ENCODE measurements at places on chromosomes 2 and 18.

GRCh38 chr2:163011000-163011399 lies 172.4 kb upstream of the KCNH7 start:
- DNase-seq = no peak

DNA sequence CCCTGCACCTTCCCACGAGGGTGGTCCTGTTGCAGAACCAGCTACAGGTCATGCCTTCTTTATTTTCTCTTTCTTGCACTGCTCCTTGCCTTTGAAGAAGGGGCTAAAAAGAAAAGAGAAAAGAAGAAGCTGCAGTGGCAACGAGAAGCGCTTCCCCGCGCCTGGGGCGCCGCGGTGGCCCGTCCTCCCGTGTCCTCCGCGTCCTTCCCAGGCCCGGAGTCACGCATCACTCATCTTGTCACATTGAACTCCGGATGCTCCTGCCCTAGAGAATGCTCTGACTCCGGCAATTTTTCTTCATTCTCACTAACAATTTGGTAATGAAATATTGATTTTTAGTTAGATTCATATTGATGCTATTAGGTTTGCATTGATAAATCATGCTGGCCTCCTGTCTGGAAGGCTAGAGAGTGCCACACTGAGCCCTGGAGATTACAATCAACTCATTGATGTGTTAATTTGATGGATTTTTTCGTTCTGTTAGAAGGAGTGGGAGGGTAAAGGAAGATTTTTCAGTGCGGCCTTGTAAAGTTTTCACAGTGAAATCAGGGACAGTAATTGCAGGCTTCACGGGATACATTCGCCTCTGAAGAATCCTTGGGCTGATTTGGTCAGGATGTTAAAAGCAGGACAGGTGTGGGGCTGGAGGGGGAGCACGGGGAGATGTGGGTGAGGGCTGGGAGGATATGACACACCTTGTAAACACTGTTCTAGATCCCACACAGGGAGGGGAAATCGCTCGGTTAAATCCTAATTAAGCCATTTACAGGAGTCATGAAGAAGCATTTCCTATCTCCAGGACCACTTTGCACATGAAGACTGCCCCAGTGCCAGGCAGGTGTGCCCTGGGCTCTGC lies 349.3 kb downstream of the ZNF516 start:
- DNase-seq = no peak

DNA sequence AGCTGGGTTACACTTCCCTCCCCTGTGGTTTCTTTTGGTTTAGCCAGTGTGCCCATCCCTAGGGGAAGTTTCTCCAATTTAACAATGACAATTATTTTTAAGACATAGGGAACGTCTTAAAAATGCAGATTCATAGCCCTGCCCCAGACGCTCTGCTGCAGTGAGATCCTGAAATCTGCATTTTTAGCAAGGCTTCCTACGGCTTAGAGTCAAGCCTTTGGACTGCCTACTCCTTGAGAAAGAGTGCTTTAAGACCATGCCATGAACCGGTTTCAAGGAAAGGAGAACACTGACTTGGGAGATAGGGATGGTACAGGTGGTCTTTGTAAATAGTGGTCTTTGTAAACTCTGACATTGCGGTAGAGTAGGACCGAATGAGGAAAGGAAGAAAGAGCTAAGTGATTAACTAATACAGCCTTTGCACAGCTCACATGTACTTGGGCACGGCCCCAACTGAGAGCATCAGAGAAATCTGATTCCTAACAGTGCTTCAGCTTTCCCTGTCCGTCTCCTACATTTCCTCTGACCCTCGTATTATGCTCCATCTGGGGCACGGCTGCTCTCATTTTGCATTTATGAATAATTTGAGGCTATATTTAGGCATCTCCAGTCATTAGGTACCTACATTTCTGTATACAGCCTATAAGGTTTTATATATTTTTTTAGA lies 217.6 kb upstream of the TANK start:
- DNase-seq = no peak

DNA sequence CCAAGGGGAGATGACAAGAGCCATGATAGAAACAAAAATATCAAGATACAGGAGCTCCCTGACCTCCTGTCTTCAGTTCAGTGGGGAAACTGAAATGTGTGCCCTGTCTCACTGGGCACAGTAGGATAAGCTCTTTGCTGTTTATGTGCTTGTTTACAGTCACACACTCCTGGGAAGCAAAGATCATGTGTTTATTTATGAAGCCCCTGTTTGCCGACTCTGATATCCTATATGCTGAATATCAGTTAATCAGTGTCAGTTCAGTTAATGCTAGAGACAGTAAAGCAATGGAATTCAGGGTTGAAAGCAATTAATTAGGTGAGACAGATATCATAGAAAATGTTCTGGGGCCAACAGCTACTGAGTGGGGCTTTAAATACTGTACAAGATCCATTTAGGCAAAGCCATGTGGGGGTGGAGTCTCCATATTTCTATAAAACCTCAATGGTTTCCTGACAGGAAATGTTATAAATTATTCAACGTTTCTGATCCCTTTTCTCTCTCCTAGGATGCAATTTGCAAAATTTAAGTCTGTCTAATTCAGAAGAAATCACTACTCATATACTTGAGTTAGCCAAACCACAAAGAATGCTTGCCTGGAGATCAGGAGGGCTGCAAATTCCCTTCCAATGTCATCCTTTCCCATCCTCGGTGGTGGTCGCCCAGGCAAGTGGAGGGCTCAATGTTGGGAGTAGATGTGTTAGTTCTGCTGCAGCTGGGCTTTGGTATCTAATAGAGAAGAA lies 551.3 kb downstream of the CMPK2 start:
- no peak for DNase-seq

DNA sequence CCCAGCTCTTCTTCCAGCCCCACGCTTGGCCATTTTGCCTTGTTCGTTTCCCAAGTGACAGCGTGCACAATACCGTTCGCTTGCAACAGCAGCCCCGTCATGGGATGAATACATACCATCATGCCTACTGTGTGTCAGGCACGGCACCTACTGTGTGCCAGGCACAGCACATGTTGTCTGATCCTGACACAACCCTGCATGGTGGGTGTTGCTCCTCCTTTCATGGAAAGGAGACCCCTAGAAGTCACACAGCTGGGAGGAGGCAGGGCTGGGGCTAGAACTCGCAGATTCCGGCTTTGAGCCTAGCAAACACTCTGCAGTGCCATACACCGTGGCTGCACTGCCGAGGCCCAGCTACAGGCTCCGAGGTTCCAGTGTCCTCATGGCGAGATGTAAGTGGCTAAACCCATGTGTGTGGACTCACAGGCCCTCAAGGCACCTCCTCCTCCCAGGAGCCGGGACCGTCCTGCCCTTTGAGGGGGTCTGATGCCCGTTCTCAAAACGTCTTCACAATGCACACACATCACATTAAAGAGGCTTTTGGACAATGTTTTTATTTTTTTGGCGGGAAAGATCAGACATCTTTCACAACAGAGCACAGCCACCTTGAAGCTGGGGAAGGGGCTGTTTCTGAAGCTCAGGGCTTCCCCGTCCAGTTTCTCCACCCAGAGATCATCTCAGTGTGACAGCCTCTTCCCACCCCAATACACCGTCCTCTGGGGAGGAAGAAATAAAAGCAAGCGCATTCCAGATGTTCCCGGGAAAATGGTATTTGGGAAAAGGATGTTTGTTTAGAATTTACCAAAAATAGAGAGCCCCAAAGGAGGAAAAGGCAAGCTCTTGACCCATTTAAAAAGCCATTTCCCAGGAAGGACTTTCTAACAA lies 64.9 kb downstream of the HS1BP3 start:
- no peak for DNase-seq

- DNase-seq = no peak
Measured at GRCh38 chr2:10258326-10258725, 44.4 kb upstream of the HPCAL1 start.

- DNase-seq = no peak
Measured at GRCh38 chr2:128162266-128162665, 71.3 kb downstream of the UGGT1 start.

GRCh38 chr2:129087133-129087813 lies 768.6 kb upstream of the HS6ST1 start:
- DNase-seq = no peak

GRCh38 chr2:167945660-167946368 lies 301.6 kb downstream of the STK39 start:
- DNase-seq = no peak

- DNase-seq = no peak
Measured at GRCh38 chr2:223526106-223526505, 76.1 kb downstream of the SCG2 start.

DNA sequence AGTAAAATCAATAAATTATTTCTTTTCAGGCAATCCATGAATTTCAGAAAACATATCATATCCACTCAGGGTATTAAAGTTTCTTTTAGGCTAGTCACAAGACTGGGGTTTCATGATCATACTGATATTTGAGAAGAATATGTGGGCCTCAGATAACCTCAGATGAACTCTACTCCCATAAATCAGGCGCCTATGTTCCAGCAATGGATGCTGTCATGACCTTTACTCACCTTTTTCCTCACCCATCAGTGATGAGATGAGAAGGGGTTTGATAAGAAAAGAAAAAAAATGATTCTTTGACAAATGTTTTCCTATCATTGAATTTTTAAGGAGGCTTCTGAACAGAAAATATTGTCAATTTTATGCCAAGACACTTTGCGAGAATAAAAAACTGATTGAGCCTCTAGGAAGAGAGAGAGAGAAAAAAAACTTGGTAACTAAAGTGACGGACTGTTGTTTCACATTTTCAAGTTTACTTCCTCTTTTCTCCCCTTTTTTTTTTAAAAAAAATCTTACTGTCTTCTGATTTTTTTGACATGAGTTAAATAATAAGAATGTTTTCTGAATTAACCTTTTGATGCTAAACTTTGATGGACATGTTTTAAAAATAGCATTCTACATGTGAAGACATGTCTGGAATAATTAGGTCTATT lies 309.1 kb upstream of the MAP2 start:
- no peak for DNase-seq

DNA sequence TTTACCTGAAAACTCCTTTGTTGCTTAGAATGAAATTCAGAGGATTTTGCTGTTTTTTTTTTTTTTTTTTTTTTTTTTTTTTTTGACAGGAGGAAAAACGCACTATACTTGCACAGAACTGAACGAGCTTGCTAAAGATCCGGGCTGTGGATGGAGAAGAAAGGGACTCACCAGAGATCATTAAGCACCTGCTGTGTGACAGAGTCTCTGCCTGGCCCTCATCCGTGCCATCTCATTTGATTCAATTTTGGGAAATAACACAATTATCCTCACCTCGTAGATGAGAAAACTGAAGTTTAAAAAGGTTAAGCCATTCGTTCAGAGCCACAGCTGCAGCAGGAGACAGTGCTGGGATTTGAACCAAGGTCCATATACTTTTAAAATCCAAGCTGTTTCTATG lies 775.4 kb upstream of the ID2 start:
- no peak for DNase-seq

DNA sequence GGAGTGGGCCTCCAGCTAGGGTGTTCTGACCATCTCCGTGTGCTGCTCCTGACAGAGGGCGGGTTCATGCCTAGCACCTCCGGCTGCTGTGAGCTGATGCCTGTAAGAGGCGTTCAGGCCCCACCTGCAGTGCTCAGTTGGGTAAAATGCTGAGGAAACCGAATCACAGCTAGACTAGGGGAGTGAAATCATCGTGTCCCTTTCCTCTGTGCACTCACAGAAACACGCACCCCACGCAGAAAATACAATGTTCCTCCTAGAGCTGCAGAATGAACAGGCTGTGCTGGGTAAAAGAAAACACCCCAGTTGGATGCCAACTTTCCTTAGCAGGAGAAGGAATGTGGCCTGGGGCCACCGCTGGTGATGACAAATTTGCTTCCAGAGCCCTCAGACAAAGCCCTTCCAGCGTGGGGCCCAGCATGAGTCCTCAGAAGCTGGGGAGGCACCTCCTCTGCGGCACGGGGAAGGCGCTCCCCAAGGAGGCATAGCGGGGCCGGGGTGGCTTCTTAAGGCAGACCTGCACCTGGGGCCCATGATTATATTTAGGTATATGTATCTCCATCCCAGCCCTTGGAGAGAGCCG lies 16.3 kb upstream of the ARHGEF4 start:
- no peak for DNase-seq

- DNase-seq = no peak
Measured at GRCh38 chr2:178211460-178211859, 17.1 kb downstream of the OSBPL6 start.

DNA sequence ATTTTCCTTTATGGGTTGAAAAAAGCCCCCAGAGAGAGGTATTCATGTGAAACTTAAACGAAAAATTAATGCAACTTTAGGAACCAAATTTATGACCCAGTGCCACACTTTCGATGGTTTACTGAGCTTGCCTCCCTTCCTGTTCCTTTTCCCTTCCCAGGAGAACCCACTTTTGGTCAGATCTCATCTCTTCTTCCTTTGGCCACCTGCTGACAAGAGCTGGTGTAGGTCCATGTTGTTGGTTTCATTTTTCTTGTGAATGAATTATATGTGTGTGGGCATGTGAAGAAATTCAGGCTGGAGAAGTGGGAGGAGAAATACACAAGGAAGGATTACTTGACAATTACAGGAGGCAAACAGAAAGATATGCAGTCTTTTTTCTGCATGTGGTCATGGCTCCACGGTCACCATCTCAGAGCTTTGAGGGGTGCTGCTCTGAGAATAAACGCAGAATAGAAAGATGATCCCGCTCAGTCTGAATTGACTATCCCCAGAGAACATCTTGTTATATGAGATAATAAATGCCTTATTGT lies 111.3 kb upstream of the TCF4 start:
- no peak for DNase-seq

DNA sequence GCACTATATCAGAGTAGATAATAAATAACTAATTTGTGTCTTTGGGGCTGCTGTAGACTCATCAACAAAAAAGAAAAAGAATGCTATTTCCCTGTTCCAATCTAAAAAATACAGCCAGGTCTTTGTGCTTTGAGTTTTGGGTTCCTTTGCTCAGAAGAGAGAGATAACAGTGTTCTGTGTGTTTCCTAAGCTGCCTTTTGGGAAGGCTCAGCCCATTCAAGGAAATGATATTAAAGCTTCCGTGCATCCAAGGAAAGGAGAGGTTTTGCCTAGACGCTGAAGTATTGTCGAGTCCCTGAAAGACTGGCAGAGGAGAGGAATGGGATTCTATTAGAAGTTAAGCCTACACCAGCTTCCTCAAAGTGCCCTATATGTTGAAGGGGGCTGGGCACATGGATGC lies 25.8 kb upstream of the LRP2 start:
- DNase-seq = no peak

DNA sequence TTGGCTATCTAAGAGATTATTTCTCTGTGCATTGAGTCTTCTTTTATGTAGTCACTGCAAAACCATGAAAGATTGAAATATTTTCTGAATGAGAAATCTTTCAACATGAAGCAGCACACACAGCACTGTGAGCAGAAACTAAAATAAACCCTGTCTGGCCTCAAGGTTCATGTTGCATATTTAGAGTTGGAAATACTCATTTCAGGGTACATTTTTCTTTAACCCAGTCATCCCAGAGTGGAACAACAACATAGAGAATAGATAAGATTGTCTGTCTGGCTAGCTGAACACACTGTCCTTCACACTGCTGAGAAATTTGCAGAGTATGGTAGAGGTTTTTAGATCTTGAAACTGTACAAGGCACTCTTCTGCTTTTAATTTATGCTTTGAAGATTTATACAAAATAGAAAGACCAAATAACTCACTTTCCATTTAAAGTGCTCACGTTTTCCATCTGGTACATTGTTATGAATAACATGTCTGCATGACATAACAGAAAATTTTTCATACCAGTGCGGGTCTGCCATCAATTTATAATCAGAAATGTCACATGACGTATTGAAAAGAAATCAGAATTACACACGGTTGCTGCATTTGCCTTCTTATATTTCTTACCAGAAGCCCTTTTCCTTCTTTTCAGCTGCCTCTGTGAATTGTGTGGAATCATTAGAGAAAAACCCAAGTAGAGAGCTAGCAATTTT lies 25.0 kb upstream of the FN1 start:
- no peak for DNase-seq

- DNase-seq = no peak
Measured at GRCh38 chr2:13035866-13036265, 319.1 kb downstream of the TRIB2 start.

All from central memory CD4-positive, alpha-beta T cell (primary cell).